ENCODE measurements at places on chromosomes 1 and 21. TPM values are rescaled to one million over a fixed set of nuclear protein-coding genes. Genes with fewer than 3 reads are reported as not detected.

GRCh38 chr21:41825881-41826280, 53.3 kb downstream of the PRDM15 start:
- H3K27me3 ChIP-seq = no peaks in the 10 kb centered on the region
- no peak overlapping the region for H3K27ac ChIP-seq
- H3K4me3 ChIP-seq = no peak overlapping the region
- no peaks in the 10 kb centered on the region for H3K4me1 ChIP-seq

Gene OR2AK2
- not detected for total RNA-seq

GRCh38 chr1:225152061-225152460, 222.6 kb downstream of the DNAH14 start:
- no peak for DNase-seq
- H3K27ac ChIP-seq = no peak overlapping the region
- peaks cover 8% of the 10 kb centered on the region for H3K27me3 ChIP-seq
- peaks cover 7% of the 10 kb centered on the region for H3K4me1 ChIP-seq
- no peak overlapping the region for H3K4me3 ChIP-seq
- no peaks in the 10 kb centered on the region for H3K36me3 ChIP-seq

Gene EXTL1
- total RNA-seq = not detected

Gene PDXK
- 101 TPM for total RNA-seq

- H3K27ac ChIP-seq = no peak overlapping the region
- H3K27me3 ChIP-seq = peaks cover 11% of the 10 kb centered on the region
- no peaks in the 10 kb centered on the region for H3K36me3 ChIP-seq
- no peaks in the 10 kb centered on the region for H3K4me1 ChIP-seq
- no peak overlapping the region for H3K4me3 ChIP-seq
These were observed 37.7 kb upstream of the DDAH1 start for GRCh38 chr1:85502625-85503083.

DNA sequence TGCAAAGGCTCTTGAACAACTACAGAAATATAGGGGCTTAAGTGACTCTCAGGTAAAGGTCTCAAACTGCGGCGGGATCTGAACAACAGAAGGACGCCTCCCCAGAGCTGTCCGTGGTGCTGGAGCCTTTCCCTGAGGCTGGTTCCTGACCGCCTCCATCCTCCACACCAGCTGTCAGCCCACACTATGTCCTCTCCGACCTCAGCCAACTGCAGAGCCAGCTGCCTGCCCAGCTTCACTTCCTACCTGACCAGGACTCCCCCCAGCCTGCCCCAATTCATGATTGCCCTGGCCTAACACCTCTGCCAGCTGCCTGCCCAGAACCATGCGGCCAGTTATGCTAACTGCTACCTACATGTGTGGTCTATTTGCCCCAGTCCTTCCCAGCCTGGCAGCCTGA, 63.6 kb upstream of the ZC3H12A start:
- H3K36me3 ChIP-seq = no peaks in the 10 kb centered on the region
- no peak overlapping the region for H3K4me3 ChIP-seq
- DNase-seq = peak; percentile 44
- H3K27me3 ChIP-seq = peaks cover 7% of the 10 kb centered on the region
- no peaks in the 10 kb centered on the region for H3K4me1 ChIP-seq
- no peak overlapping the region for H3K27ac ChIP-seq

Gene EPHB2
- 0.25 TPM for total RNA-seq

GRCh38 chr1:63936801-63937200, 163.0 kb downstream of the ROR1 start:
- no peaks in the 10 kb centered on the region for H3K36me3 ChIP-seq
- DNase-seq = no peak
- no peaks in the 10 kb centered on the region for H3K4me1 ChIP-seq
- H3K27me3 ChIP-seq = no peaks in the 10 kb centered on the region

DNA sequence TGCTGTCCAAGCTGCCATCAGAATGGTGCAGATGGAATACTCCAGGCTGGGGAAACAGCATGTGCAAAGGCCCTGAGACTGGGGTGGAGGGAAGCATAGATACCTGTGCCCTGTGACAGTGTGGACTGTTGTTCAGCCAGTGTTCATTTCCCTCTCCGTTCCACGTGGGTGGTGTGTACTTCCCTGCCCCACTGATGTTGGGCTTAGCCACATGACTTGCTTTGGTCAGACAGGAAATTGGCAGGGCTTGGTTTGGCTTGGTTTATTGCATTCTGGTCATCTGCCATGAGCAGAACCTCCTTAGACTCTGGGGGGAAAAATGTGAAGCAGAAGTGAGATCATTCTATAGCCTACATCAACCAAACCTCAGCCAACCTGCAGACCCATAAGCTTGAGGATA, 102.4 kb upstream of the IGSF21 start:
- no peak overlapping the region for H3K4me3 ChIP-seq
- H3K27me3 ChIP-seq = peaks cover 5% of the 10 kb centered on the region
- DNase-seq = no peak
- H3K36me3 ChIP-seq = no peaks in the 10 kb centered on the region
- H3K27ac ChIP-seq = no peak overlapping the region

GRCh38 chr1:34520111-34520510, 234.7 kb upstream of the GJB5 start:
- no peak overlapping the region for H3K27ac ChIP-seq
- no peaks in the 10 kb centered on the region for H3K36me3 ChIP-seq
- H3K4me3 ChIP-seq = no peak overlapping the region
- DNase-seq = no peak
- H3K27me3 ChIP-seq = peaks cover 2% of the 10 kb centered on the region

Gene PLEKHA6
- total RNA-seq = 0.97 TPM

- H3K27me3 ChIP-seq = no peaks in the 10 kb centered on the region
- H3K4me1 ChIP-seq = no peaks in the 10 kb centered on the region
- no peak overlapping the region for H3K4me3 ChIP-seq
- no peak overlapping the region for H3K27ac ChIP-seq
- H3K36me3 ChIP-seq = no peaks in the 10 kb centered on the region
These were observed 261.5 kb downstream of the SEC16B start for GRCh38 chr1:177708406-177708805.

Gene CAPZB
- 412 TPM for total RNA-seq

Gene KCNJ9
- not detected for total RNA-seq

DNA sequence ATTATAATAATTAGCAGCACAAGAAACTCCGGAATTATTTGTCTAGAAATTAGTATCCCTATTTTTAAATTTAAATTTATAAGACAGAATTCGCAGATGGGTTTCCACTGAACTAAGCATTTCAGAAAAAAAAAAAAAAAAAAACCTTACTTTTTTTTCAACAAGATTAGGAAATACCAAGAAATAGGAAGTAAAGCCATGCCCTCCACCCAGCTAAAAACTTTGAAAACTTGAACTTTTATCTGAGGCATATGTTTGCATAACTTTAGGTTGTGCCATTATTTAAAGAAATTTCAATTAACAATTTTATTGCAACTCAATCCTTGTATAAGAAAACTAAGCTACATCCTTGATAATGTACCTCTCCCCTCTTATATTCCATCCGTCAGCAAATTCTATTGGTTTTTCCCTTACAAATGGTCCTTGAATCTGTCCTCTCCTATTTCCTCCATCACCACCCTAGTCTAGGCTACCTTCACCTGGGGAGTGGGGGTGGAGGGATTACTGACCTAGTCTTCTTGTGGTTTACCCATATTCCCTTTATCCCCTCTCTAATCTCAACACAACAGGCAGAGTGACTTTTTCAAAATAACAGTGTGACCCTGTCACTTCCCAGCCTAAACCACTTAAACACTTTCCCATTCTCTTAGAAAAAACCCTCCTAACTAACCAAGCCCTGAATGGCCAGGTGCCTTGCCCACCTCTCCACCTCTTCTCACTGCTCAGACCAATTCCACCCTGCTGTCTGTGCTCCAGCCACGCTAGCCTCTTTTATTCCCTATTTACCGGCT, 1.4 kb upstream of the EVI5 start:
- H3K27me3 ChIP-seq = peaks cover 85% of the 10 kb centered on the region
- H3K4me3 ChIP-seq = no peak overlapping the region
- DNase-seq = no peak
- peaks cover 14% of the 10 kb centered on the region for H3K4me1 ChIP-seq

GRCh38 chr1:111695801-111696200, 43.4 kb downstream of the INKA2 start:
- no peaks in the 10 kb centered on the region for H3K27me3 ChIP-seq
- H3K27ac ChIP-seq = no peak overlapping the region
- DNase-seq = no peak
- peak overlapping the region; percentile 5 for H3K4me3 ChIP-seq
- H3K4me1 ChIP-seq = peaks cover 18% of the 10 kb centered on the region

Gene PLA2G2C
- not detected for total RNA-seq

GRCh38 chr1:225737161-225737560, 40.5 kb upstream of the SRP9 start:
- DNase-seq = no peak
- no peak overlapping the region for H3K4me3 ChIP-seq
- H3K4me1 ChIP-seq = no peaks in the 10 kb centered on the region
- no peak overlapping the region for H3K27ac ChIP-seq

- no peaks in the 10 kb centered on the region for H3K36me3 ChIP-seq
- H3K27me3 ChIP-seq = peaks cover 14% of the 10 kb centered on the region
- DNase-seq = no peak
These were observed 59.9 kb downstream of the SYT6 start for GRCh38 chr1:114093624-114094362.

DNA sequence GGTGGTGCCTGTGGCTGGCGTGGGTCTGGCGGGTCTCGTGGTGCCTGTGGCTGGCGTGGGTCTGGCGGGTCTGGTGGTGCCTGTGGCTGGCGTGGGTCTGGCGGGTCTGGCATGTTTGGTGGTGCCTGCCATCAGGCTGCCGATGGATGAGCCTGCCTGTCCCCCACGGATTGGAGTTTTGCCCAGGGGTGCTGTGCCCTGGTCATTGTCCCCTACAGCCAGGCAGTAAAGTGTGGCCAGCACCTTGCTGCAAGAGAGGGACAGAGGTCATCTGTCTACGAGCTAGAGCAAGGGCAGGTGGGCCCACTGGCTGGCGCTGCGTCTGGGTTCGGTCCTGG, 41.8 kb downstream of the SKI start:
- H3K27me3 ChIP-seq = no peaks in the 10 kb centered on the region
- no peak overlapping the region for H3K4me3 ChIP-seq
- H3K27ac ChIP-seq = no peak overlapping the region
- peaks cover 10% of the 10 kb centered on the region for H3K36me3 ChIP-seq
- H3K4me1 ChIP-seq = peaks cover 17% of the 10 kb centered on the region

DNA sequence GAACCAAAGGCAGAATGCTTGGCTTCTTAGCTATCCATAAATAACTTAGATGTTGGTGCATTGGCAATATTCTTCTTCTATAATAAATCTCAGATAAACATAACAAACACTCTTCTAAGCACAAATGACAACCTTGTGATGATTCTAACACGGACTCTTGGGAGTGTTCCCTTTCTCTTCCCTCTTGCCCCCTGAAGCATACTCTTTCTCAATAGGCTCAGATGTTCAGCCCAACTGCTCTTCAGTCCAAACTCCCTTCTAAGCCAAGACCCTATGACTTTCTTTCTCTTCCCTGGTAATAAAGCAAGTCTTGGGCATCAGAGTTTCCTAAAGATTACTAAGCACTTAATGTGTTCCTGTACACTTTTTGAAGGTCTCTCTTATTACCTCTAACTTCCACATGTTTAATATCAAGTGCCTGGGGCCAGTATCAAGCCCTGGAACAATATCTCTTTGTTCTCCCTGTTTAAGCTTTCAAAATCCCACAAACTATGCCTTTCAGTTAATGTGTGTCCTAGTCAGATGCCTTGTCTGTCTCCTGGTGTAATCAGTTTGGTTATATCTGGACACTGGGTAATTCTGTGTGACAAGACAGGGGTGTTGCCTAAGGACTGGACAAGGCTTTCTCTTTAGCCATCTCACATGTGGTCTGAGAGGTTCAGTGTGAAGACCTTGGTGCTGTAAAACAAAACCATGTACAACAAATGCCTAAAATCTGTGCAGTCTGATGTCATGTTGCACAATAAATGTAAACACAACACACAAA, 92.9 kb upstream of the IVNS1ABP start:
- peaks cover 40% of the 10 kb centered on the region for H3K36me3 ChIP-seq
- H3K4me3 ChIP-seq = no peak overlapping the region
- H3K4me1 ChIP-seq = peaks cover 31% of the 10 kb centered on the region
- DNase-seq = no peak
- H3K27me3 ChIP-seq = no peaks in the 10 kb centered on the region

All from activated naive CD8-positive, alpha-beta T cell treated with anti-CD3 and anti-CD28 coated beads, Interleukin-2, amount 10 ng/mL, durations not matched to agents 7 days and 5 days (primary cell).